ENCODE measurements at places on chromosomes 4 and X.

GRCh38 chr4:3712936-3713335 is 53.2 kb upstream of the ADRA2C start:
- DNase-seq, result no peak

DNA sequence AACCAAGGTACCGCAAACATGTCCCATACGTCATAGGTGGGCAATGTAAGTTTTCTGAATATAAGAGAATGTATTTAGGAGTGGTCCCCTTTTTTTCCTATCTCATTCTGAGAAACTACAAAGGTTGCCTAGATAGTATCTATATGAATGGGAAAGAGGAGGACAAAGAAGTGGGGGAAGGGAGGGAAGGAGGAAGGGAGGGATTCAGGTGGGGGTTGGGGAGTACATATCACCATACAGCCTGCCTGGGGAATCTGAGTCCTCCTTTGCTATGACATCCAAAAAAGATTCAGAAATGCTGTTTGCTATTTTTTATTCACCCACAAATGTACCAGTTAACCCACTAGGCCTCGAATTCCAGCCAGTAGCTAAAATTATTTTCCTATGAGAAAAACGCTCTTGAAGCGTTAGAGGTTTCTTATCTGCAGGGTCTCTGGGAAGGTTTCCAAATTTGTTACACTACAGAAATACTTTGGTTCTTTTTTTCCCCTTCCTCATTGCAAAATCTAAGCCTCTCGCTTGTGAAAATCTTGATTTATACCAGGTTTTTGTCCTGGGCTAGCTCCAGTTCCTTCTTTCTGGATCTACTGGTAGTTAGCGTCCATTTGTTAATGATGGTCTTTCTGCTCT is 212.9 kb downstream of the NSUN7 start:
- no peak for DNase-seq

DNA sequence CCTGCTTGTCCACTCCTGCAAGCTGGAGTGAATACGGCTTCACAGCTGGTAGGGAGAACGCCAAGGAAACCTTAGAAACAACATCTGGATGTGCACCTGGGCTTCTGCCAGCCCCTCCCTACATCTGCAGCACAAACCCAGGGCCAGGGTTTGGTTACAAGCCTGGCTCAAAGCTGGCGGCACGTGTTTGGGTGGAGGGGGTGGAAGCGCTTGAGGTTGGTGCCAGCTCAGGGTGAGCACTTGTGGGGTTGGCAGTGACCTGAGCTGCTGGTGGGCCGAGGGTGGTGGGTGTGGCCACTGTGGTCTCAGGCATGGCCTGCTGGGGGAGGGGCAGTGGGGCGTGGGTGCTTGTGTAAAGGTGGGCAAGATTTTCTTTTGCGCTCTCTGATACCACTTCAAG is 15.6 kb downstream of the ELF4 start:
- DNase-seq, result no peak

DNA sequence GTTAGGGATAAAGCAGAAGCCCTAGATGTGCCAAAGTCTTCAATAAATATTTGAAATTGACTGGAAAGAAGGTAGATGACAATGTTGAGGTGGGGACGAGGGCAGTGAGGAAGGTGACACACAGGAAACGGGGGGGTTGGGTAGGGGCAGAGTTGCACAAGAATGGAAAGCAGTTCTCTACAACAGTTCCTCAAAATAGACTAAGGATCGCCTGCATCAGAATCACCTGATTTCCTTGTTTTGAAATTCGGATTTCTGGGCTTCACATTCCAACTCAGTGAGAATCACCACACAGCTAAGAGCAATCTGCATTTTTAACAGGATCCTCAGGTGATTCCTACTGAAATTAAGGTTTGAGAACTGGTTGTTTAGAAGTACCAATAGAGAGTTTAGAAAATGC is 70.6 kb downstream of the ARFIP1 start:
- DNase-seq, result peak; percentile 52

DNA sequence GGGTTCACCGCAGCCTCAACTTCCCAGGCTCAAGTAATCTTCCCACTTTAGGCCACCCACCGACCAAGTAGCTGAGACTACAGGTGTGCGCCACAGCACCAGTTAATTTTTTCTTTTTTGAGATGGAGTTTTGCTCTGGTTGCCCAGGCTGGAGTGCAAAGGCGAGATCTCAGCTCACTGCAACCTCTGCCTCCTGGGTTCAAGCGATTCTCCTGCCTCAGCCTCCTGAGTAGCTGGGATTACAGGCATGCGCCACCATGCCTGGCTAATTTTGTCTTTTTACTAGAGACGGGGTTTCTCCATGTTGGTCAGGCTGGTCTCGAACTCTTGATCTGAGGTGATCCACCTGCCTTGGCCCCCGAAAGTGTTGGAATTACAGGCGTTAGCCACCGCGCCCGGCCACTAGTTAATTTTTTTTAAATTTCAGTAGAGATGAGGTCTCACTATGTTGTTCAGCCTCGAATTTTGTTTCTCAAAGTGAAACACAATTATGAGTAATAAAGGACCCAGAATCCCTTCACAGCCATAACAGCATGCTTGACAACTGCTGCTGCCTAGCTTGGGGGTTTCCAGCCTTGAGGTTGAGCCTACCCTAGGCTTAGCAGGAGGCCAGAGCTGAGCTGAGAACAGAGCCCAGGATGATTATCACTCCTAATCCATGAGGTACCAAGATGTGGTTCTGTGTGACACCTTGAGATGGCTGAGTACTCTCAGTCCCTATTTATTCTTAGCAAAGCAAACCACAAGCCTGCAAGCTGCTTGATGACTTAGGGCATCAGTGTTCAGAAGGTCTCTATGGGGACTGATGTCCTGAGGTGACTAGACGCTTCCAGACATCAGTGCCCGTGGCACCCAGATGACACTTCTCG is 41.6 kb upstream of the NKRF start:
- no peak for DNase-seq

DNA sequence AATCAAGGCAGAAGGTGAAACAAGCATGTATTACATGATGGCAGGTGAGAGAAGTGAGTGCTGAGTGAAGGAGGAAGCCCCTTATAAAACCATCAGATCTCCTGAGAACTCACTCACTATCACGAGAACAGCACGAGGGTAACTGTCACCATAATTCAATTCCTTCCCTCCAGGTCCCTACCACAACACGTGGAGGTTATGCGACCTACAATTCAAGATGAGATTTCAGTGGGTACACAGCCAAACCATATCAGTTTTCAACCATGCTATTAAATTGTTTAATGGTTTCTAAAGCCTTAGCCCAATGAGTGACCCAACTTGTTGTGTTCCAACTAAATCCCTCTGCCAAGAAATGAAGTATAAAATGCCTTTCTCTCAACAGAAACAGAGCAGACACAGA is 519.8 kb downstream of the GBA3 start:
- no peak for DNase-seq

GRCh38 chr4:22070256-22070655 is 121.7 kb upstream of the KCNIP4 start:
- no peak for DNase-seq

DNA sequence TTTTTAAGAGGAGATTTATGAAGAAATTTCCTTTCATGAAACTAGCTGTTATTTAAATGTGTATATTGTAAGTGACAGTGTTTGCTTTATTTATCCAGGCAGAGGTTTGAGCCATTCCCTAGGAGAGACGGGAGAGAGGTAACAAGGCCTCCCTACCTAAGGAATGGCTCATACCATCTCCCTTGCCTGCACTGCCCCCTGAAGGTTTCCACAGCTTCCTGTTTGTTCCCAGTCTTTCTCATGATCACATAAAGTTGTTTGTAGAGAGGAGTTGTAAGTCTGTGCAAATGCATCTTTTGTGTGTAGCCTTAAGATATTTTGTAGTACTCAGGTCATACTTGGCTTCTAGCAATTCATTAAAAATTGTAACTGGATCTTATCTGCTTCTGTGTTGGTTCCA is 1504.5 kb upstream of the PCDH10 start:
- no peak for DNase-seq

DNA sequence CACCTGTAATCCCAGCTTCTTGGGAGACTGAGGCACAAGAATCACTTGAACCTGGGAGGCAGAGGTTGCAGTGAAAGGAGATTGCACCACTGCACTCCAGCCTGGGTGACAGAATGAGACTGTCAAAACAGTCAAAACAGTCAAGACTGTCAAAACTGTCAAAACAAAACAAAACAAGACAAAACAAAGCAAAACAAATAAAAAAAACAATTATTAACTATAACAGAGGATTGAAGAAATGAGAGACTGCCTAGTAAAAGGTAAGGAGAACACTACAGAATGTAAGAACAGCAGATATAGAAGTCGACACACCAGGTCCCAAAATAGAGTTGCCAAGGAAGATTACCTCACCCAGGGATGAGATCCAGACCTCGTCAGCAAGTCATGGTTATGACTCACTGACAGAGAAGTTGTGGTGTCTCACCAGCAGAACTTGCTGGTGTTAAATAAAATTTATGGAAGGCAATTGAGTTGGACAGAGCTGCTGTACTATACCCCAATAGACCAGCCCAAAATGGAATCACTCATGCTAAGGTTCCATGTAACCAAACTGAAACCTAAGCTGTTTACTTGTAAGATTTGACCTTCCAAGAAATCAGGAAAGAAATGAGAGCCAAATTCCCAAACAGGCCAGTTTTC is 32.1 kb upstream of the GK start:
- DNase-seq, result no peak

- DNase-seq, result no peak
These were observed 25.1 kb downstream of the DDX60 start for GRCh38 chr4:168293386-168293975.

- peak; percentile 5 for DNase-seq
These were observed 23.6 kb upstream of the VAMP7 start for GRCh38 chrX:155857561-155857960.

GRCh38 chrX:50876551-50876950 is 34.0 kb upstream of the BMP15 start:
- no peak for DNase-seq

GRCh38 chr4:69156913-69157312 is 57.6 kb downstream of the UGT2B11 start:
- DNase-seq, result no peak

DNA sequence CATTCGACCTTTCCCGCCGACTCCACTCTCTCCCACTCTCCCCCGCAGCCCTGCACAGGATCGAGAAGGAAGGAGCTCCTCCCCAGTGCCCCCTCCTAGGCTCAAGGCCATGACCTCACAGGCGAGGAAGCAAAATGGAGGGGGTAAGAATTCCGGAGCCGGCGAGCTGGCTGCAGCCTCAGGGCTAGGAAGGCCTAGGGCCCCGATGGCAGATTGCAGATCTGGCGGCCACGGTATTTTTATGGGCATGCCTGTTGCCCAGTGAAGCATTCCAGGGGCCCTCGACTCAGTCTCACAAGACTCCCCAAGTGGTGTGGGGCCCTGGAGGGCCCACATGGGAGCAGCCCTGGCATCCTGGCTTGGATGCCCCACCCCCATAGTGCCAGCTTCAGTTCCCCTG is 942 bp upstream of the L1CAM start:
- DNase-seq, result no peak

DNA sequence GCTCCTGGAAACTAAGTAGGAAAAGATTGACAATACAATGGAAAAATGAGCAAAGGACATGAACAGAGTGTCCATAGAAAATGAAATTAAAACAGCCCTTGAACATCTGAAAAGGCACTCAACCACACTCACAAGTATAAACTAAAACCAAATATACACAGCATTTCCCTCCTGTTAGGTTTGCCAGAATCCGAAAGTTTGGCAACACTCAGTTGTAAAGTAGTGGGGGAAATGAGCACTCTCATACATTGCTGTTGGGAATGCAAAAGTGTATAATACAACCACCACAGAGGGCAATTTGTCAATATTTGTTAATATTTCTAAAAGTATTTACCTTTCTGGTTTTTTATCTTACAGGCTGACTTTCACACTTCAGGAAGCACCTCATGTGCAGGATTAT is 84.2 kb upstream of the TMEM164 start:
- DNase-seq, result no peak

DNA sequence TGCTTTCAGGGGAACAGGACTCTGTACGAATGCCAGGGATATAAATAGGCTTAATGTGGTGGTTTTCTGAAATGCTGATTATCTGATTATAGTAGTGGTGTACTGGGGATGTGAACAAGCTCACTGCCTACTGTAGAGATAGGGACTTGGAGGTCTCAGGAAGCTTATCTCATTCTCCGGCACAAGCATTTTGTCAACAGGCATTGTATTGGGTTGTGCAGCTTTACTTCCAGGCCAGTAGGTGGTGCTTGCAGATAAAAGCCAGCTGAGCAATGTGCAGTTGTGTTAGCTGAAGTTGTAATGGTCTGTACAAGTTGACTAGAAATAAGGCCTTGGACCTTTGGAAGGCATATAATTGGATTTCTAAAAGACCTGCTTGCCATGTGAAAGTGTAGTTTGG is 49.5 kb upstream of the TMLHE start:
- DNase-seq, result peak; percentile 2

DNA sequence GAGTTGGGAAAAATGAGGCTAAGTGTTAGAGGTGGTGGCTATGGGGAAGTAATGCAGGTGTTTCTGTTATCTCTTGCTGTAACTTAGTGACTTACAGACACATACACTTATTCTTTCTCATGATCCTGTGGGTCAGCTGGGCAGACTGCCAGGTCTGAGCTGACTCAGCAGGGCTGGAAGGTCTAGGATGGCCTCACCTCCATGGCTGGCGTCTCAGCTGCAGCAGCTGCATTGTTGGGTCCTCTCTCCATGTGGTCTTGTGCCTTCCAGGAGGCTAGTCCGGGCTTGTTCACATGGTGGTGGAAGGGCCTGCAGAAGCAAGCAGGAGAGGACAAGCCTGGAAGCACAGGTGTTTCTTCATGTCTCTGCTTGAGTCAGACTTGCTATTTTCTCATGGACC is 172.7 kb downstream of the NHS start:
- no peak for DNase-seq

DNA sequence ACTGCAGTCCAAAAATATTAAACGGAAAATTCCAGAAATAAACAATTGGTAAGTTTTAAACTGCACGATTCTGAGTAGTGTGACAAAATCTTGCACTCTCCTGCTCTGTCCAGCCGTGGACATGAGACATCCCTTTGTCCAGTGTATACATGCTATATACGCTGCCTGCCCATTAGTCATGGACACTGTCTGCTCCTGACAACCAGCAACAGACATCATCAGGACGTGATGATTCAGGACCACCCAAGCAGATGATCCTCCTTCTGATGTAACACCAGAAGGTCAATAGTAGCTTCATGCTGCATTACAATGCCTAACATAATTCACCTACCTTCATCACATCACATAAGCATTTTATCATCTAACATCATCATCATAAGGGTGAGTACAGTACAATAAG is 36.3 kb downstream of the ATRX start:
- DNase-seq, result no peak

GRCh38 chr4:105140684-105141490 is 5.8 kb upstream of the TET2 start:
- DNase-seq, result peak; percentile 79

DNA sequence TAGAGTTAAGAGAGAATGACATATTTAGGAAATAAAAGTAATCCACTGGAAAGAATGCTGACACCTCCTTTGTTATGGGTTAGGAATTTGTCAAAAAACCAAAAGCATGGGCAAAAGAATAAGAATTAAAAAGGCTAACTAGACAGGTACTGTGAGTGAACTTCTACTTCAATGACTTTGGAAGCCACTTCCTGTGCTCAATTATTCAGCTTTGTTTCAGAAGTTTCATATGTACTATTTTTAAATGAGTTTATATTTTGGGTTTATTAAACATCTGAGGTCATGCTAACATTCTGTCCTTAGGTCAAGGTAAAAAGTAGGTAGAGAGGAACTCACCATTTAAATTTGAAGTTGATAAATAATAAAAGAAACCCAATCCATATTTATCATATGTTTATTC is 106.7 kb upstream of the CXorf51A start:
- DNase-seq, result no peak

GRCh38 chr4:105162123-105162796 is 15.6 kb downstream of the TET2 start:
- DNase-seq, result no peak

GRCh38 chrX:42290608-42291007 is 367.3 kb upstream of the CASK start:
- DNase-seq, result peak; percentile 23

- no peak for DNase-seq
These were observed 39.3 kb downstream of the SCFD2 start for GRCh38 chr4:53326535-53326934.
